Chondrocyte (in vitro differentiated cells): ENCODE measurements at places on chromosomes 13 and 19. TPM values are rescaled to one million over a fixed set of nuclear protein-coding genes. Genes with fewer than 3 reads are reported as not detected.

The PCDH20 gene
- 0.10 to 0.19 TPM (median 0.15 TPM) in 3 replicates for total RNA-seq

The ZNF729 gene
- not detected in 3 replicates for total RNA-seq

The PHLDB3 gene
- total RNA-seq = 4.5 to 8.1 TPM (median 7.0 TPM) in 3 replicates

The ATP8A2 gene
- 1.7 to 1.9 TPM (median 1.9 TPM) in 3 replicates for total RNA-seq

The SPC24 gene
- total RNA-seq = 8.3 to 22.9 TPM (median 8.4 TPM) in 3 replicates

The SERP2 gene
- total RNA-seq = 6.7 to 9.5 TPM (median 8.5 TPM) in 3 replicates

The TNPO2 gene
- total RNA-seq = 64.5 to 82.7 TPM (median 71.8 TPM) in 3 replicates

The AMH gene
- 10.2 to 18.8 TPM (median 10.8 TPM) in 3 replicates for total RNA-seq

The ABHD8 gene
- total RNA-seq = 3.5 to 6.6 TPM (median 5.9 TPM) in 3 replicates

The ERCC5 gene
- total RNA-seq = 41.0 to 63.4 TPM (median 51.1 TPM) in 3 replicates

The PEG3 gene
- not detected in 3 replicates for total RNA-seq

The ZNF726 gene
- 0.41 to 2.4 TPM (median 0.67 TPM) in 3 replicates for total RNA-seq
